ENCODE measurements at places on chromosomes 2 and 18.

- no peak for DNase-seq
Observed at GRCh38 chr2:173343921-173344320, 10.8 kb upstream of the CDCA7 start.

- no peak for DNase-seq
Observed at GRCh38 chr2:210233487-210233886, 8.2 kb upstream of the ACADL start.

DNA sequence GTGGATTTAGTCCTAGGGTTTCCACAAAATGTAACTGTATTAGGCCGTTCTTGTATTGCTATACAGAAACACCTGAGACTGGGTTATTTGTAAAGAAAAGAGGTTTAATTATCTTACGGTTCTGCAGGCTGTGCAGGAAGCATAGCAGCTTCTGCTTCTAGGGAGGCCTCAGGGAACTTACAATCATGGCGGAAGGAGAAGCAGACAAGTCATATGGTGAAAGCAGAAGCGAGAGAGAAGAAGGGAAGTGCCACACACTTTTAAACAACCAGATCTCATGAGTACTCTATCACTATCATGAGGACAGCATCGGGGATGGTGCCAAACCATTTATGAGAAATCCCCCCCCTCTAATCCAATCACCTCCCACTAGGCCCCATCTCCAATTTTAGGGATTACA, 9.5 kb upstream of the CCDC68 start:
- DNase-seq: no peak

DNA sequence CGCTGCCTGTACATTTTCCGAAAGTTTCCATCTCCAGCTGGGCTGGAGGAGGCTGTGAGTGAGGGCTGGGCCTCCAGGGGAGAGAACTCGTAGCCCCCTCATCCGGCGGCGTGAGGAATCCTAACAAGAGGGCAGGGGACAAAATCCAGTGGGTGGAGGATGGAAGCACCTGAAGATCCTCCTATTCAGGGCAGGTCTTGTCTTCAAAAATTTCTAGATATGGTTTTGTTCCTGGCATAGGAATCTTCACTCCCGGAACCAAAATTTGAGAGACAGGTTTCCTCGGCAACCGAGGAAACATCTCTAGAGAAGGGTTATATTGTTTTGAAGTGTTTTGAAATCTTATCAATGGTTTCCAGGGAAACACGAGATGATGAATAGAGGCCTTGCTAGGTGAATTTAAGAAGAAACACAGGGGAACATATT, 136.7 kb downstream of the SH3BP4 start:
- DNase-seq: no peak

GRCh38 chr2:225842939-225843338, 443.4 kb downstream of the NYAP2 start:
- no peak for DNase-seq

DNA sequence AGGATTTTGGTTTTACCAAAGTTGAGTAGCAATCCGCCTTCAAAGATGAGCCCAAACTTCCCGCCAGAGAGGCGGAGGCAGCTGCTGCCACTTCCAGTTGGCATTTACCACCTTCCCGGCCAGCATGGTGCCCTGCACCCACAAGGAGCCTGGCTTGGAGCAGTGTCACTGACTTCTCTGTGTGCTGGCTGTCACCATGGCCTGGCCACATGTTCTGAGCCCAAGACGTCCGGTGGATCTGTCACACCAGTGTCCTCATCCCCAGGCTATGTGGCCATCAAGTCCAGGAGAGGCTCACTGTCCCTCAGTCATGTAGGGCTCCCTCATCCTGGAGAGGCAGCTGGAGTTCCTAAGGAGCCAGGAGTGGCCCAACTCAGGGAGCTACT, 100.6 kb downstream of the ACKR3 start:
- no peak for DNase-seq

- no peak for DNase-seq
Observed at GRCh38 chr2:13260402-13260801, 543.7 kb downstream of the TRIB2 start.

- no peak for DNase-seq
Observed at GRCh38 chr2:9548506-9548905, 7.1 kb downstream of the ADAM17 start.

DNA sequence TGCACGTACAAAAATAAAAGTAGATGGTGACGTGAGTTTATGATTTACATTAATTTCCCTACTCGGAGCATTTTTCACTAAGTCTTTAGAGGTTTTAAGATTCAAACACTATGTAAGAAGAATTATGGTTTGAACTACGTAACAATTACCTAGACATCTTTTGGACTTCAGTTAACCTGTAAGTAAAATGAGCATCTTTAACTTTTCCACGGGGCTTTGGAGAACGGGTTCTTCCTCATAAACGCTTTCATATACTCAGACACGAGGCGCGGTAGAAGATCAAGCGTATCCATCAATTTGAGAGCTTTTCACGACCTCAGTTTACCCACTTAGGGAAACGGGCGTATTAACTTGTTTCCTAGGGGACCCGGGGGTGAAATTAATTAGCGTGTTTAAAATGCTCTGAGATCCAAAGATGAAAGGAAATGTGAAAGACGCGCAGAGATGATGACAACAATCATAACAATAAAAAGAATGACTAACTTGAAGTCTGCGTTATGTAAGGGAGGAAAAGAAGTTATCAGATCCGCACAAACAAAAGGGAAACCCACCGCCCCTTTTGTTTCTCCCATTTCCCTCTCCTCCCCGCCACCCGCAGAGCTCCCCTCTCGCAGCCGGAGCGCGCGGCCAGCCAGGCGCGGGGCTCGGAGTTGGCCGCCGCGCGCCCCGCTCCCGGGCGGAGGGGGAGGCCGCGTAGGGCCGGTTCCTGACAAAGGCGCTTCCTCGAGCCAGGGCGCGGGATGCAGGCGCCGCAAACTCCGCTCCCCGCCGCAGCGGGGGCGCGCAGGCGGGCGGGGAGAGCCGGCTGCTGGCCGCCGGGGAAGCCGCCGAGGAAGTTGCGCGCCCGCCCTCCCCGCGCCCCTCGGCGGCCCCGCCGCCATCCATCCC, 807 bp downstream of the PELI1 start:
- no peak for DNase-seq

DNA sequence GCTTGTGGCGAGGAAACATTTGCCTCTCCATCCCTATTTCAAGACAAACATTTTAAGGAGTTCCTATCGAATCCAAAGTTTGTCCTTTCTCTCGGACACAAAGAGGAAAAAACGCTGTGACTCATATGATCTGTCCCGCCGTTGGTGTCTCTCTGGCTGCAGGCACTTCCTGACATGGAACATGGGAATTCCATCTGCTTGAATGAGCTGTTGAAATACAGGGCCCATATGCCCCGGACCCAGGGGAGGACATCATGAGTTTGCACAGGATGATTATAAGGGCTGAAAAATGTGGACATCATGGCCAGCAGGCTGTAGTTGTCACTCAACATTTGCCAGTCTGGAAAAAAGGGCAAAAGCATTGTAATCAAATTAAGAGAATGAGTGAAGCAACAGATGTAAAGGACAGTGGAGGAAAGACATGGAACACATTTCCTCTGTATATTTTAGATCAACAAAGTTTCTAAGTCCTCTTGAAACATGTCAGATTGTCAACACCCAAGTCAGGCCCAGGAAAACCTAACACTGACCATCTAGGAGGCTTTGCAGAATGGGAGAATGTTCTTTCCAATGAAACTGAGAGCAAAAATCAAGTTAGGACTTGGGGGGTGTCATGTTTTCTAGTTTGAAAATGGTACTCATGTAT, 103.2 kb upstream of the SMIM21 start:
- no peak for DNase-seq

- no peak for DNase-seq
Observed at GRCh38 chr2:170306293-170306873, 128.4 kb downstream of the MYO3B start.

DNA sequence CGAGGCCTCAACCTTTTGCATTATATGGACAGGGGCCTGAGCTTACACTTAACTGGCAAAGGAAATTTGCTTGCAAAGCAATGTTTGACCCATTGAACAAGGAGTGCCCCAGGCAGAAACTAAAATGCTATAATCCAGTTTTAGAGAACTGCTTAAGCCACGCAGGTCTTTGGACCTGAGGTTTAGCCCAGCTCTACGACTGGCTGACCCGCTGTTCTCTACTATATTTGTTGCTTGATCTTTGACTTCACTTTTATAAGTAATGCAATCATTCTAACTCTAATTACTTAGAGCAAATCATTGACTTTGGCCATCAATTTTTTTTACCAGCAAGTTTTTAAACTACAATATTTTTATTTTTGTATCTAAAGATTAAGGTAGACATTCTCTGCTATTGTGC, 268.8 kb downstream of the MREG start:
- DNase-seq: no peak

- DNase-seq: no peak
Observed at GRCh38 chr2:138219961-138220360, 255.7 kb downstream of the HNMT start.

DNA sequence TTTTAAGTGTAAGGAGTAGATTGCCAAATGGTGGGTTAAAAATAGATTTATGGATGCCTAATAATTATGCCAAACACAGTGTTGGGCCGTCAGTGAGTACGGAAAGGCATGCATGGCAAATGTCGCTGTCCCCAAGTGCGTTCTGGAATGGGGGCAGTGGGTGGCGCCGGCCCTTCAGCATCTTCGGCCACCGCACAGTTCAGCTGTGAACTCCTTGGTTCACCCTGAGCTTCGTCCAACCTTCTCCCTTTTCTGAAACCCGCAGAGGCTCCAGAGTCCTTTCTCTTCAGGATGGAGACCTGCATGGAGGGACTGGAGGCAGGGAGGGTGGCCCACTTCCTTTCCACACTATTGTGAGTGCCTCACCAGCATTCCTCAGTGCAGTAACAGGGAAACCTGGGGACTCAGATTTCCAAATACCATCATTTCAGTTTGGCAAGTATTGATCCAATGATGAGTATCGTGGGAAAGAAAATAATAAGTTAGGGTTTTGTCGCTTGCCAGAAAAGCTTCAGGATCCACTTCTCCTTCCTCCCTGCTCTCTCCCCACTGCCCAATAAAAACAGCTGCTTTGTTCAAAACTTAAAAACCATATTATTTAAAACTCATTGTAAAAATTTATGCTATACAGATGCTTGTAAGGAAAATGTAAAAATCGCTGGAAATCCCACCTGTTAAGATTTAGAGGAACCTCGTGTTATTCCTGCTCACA, 74.6 kb upstream of the TXNDC2 start:
- no peak for DNase-seq

GRCh38 chr18:50038448-50038847, 156.5 kb downstream of the MYO5B start:
- no peak for DNase-seq

Data from T1000 (cell line).